HuH-7 (cell line): ENCODE measurements at places on chromosomes 12 and 14.

DNA sequence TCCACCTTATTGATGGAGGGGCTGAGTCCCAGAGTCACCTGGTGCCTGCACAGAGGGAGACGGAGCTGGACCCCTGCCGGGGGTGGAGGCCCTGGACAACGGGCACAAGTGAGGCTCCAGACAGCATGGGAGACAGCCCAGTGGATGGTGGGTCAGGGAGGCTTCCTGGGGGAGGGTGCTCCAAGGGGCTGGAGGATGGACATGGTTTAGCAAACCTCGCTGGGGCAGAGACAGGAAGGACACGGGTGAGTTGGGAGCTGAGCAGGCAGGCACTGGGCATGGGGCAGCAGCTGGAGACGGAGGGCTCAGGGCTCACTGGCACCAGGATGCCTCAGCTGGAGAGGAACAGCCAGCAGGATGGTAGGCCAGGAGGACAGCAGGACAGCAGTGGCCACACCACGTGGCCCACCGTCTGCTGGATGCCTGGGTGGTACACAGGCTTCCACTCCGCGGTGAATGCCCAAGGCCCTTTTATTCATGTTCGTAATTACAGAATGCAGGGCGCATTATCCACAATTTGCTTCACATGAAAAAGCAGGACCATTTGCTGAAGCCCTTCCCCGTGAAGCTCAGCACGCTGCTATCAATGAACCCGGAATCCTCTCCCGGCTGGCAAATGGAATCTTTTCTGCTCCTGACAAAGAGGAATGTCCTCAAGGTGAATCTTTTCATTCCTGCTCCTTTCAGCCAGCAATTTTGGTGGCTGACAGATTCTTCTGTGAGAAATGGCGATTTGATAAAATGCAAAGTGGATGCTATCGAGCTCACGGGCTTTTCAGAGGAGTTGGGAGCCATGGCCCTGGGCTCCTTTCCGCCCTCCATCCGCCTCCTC, 138.1 kb upstream of the C14orf180 start:
- DNase-seq = no peak

- DNase-seq = no peak
These were observed 23.8 kb downstream of the ZFYVE21 start for GRCh38 chr14:103739466-103739792.

GRCh38 chr12:57218030-57218853, 1.6 kb downstream of the NXPH4 start:
- DNase-seq = no peak

DNA sequence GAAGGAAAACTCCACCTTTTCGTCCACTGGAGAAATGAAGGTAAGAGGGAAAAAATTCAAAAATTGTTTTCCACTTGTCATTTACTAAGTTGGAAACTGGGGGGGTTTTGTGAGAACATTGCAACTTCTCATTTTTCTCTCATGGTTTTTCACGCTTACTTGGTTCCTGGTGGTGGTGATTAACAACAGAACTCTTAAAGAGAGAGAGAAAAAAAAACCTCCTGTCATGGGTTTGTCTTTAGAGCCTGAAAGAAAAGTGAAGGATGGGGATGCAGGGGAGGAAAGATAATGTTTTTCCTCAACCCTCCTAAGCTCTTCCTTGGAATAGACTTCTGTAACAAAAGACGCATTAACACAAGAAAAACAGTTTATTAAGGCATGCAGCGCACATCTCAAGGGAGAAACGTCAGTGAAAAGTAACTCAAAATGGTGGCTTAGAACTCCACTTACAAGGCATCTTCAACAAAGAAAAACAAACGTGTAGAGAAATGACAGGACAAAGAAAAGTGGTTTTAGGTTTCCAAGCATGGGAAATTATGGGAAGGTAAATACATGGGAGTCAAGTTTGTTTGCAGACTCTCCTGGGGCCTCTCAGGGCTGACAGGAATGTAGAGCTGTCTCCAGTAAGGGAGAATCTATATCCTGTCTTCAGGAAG, 81.9 kb upstream of the ATF7IP start:
- DNase-seq = peak; percentile 44

GRCh38 chr14:76715511-76716081, 45.7 kb upstream of the VASH1 start:
- DNase-seq = no peak

DNA sequence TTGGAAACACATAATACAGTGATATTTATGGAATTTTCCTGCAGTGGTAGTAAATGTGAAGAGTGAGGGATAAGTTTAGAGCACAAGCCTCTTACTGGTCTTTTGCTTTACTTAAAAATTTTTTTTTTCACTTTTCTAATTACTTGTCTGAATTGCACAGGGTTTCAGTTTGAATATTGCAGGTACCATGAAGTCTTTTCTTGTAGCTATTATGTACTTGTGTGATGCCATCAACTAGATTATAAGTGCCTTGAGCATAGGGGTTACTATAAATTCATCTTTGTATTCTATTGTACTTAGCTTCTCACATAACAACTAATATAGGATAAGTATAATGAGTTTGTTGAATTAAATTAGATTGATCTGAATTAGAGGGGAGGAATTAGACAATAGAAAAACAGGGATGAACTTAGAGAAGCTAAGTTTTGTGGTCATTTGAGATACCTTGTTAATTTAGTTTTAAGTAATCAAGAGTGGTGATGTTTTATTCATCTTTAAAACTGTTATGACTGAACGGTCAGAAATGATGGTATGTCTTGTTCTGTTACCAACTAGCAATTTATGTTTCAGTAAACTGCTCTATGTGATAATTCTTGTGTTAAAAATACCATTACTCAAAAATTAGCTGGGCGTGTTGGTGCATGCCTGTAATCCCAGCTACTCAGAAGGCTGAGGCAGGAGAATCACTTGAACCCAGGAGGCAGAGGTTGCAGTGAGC, 42.1 kb downstream of the CCDC91 start:
- no peak for DNase-seq

- DNase-seq = no peak
These were observed 182.8 kb upstream of the ARHGAP5 start for GRCh38 chr14:31894351-31894750.

GRCh38 chr12:104154286-104154685, 16.3 kb upstream of the NFYB start:
- no peak for DNase-seq

- no peak for DNase-seq
These were observed 1.9 kb downstream of the CCDC91 start for GRCh38 chr12:28192125-28192524.

DNA sequence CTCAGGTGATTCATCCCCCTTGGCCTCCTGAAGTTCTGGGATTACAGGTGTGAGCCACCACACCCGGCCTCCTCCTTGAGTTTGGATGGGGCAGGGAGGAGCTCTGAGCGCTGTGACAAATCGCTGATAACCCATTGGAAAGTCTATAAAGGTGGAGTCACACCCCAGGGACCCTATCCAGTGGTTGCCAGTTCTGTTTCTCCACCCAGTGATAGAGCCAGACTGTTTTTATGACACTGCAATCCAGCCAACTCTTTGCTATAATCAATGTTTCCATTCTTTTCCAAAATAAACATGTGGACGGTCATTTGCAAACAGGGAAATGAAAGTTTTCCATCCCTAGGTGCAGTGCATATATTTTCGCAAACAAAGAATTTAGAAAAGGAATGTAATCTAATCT, 142.0 kb upstream of the PELI2 start:
- peak; percentile 6 for DNase-seq

DNA sequence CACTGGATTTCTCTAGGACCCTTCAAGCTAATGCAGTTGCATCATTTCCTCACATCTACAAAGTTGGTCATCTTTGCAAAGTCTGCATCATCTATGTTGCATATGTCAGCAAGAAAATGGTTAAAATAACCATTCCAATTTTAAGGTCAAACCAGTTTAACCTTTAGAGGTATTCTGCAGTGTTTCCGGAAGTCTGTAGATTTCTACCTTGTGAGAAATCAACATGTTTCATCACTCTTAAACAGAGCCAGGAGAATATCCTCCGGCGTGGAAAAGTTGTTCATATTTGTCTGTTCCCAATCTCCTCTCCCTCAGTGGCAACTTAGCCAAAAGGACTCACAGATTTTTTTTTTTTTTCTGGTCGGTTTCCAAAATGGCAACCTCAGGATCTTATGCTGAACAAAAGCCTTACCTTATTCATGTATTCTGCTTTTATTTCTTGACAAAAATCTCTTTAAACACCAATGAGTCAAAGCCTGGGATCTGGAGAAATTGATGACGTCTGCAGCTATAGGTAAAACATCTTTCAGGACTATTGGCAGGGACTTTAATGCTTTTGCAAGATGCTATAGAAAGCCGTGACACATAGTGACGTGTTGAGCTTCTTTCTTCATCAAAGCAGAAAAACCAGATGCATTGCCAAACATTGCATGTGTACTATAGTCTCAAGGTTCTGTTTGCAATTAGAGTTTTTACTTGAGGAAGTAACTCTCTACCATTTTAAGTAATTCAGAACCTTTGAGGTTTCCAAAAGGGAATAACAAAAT, 16.0 kb upstream of the CDK17 start:
- peak; percentile 13 for DNase-seq

- DNase-seq = no peak
These were observed 14.0 kb downstream of the CCDC62 start for GRCh38 chr12:122788387-122788786.

DNA sequence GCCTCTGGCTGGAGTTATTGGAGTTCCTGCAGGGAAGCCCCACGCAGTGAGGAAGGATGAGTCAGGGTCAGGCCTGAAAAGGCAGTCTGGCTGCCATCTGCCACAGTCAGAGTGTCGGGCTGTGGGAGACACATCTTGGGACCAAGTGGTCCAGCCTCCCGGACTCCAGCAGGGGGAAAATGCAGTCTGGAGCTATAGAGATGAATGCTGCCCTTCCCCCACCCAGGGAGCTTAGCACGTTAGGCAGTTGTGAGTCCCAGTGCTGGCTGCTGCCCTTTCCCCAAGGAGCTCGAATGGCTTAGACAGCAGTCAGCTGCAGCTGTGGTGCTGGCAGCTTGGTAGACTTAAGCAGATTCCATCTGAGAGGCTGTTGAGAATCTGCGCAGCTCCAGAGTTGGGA, 8.2 kb upstream of the NTS start:
- no peak for DNase-seq

DNA sequence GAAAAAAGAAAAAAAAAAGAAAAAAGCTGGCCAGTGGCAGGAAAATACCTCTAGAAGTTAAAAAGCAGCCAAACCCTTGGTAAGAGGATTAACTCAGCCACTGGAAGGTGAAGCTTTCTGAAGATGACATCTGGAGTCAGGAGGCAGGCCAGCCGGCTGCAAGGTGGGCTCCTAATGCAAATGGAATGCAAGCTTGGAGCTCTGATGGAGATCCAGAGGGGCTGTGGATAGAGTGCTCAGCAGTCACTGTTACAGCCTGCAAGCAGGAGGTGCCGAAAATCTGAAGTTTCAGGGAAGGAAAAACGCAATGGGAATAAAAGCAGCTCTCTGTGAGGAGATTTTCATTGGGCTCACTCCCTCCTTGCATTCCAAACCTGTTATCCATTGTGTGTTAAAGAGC, 41.0 kb downstream of the GSC start:
- DNase-seq = no peak

DNA sequence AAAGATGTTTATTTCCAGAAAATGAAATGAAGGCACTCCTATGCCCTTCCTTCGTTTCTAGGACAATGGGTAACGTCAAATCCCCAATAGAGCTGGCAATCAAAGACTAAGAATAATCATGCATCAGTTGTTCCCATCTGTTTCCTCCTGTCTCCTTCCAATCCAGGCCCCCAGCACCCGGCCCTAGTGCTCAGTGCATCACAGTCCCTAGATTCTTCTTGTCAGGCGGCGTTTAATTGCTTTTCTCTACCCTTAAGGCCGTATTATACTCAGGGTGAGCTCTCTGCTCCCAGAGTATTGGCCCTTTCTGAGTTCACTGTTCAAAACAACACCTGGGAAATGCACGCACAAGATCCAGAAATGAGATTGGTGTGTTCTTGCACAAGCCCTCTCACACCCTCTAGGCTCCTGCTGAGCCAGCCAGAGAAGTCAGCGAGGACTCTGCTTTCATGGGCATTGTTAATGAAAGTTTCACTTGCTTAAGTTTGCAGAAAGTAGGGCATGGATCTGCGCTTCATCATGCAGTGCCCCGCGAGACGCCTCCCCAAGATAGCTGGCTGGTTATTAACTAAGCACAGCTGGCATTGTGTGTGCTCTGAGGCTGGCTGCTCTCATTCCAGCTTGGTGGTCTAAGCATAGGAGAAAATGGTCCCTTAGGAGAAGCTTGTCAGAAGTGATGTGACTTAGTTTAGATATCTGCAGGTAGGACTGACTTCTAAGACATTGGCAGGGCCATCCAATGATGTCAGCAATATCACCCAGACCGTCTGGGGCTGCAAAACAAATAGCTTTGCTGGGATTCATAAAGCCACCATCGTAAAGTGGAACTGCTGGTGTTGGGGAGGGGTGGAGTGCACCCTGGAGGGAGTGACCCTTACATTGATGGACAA, 28.7 kb downstream of the CRACR2A start:
- DNase-seq = no peak

DNA sequence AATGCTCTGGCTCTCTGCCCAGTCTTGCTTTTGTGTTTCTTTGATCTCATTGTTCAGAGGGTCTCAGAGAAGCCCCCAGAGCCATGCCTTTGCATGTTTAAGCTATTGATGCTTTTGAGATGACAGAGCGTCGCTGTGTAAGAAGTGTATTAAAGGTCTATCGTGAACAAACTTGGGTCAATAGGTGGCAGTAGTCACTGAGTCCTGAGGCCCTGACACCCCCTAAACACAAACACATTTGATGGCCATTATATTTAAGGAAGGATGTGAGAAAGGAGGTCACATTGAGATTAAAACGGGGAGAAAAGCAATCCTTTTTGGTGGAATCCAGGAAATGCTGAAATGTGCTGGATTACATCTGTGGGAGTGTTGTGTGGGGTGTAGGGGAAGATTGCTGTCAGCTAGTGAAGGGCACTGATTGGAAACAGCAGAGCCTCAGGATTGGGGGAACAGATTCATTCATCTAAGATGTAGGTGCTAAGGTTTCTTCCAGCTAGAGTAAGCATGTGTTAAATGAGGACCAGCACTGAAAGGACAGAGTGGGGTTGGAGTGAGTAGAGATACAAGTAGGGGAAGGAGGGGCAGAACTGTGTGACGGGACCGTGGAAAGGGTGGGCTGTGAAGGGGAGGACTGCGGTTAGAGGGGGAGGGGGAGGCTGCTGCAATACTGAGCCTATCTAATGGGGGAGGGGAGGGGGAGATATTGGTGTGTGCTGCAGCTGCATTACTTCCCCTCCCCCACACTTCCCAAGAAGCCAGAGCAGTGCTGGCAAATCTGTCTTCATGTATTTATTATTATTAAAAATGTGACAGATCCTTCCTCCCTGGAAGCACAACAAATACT, 12.7 kb downstream of the NGDN start:
- no peak for DNase-seq

DNA sequence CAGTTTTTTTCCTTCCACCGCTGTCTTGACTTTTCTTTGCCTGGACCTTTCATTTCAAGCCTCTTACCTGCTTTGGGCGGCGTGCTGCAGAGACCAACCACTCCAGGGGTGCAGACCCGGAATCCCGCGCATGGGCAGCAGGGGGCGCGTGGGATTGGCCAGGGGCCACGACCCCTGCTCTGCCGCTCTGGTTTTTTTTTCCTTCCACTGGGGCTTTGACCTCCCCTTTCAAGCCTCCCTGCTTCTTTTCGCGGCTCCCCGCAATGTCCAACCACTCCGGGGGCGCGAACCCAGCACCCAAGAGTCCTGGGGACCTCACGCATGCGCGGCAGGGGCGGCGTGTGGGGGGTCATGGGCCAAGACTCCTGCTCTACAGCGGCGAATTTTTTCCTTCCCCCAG, 325.1 kb downstream of the ALG10 start:
- peak; percentile 87 for DNase-seq

- DNase-seq = peak; percentile 95
These were observed 14.0 kb upstream of the RACGAP1 start for GRCh38 chr12:50039151-50039835.

GRCh38 chr14:72904840-72905561, 11.1 kb upstream of the DPF3 start:
- no peak for DNase-seq

- no peak for DNase-seq
These were observed 139.0 kb downstream of the SMOC1 start for GRCh38 chr14:70018230-70018629.
